OCI-M1 (cell line): ENCODE measurements at places on chromosomes 6 and 20.

DNA sequence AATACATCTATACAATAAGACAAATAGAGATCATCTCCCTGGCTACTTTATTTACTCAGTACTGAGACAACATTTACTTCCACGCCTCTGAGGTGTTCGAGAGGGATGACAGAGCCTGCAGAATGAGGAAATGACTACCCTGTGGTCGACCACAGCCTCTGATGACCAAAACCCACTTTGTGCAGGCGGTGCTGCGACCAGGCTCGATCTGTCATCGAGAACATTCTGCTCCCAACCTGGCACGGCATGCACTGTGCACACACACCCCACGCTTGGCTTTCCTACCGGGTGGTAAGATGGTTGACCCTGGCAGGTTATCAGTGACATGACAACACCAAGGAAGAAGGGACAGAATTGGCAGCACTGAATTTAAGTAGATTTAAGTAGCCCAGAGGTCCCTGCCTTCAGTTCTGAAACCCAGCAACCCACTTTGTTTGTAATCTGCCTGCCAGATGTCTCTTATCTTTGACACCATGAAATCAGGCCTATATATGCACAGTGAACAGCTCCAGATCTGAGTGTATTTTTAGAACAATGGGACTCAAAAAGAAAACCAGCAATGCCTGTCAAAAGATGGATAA is 42.6 kb downstream of the TTI1 start:
- peak; percentile 94 for DNase-seq

DNA sequence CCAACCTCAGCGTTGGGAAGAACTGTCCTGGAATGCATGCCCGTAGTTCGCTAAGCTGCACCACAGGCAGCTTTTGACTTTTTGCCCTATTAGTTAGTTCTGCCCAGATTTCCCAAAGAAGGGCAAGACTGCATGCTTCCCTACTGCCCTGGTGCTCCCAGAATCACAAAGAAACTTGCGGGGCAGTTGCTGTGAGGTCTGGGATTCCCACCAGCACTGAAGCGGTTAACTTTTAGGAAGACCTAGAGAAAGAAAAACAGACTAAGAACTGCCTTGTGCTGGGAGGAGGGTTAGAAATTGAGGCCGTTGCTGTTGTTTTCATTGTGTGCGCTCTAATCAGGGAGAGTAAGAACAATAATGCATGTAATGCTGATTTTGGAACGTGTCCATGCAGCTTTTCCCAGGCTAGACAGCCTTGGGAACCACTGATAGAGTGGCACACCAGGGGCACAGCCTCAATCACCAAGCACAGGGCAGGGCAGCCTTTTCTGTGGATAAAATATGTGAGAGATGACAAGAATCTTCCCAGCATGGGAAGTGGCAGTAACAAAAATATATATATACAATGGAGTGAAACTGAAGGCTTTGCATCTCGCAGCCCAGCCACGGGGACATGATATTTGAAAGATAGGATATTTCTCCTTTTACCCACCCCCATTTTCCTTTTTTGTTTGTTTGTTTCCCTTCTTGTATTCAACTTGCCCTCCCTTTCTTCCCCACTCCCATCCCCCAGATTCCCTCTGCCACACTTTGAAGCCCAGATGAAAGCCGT is 137.7 kb upstream of the HEY2 start:
- no peak for DNase-seq

DNA sequence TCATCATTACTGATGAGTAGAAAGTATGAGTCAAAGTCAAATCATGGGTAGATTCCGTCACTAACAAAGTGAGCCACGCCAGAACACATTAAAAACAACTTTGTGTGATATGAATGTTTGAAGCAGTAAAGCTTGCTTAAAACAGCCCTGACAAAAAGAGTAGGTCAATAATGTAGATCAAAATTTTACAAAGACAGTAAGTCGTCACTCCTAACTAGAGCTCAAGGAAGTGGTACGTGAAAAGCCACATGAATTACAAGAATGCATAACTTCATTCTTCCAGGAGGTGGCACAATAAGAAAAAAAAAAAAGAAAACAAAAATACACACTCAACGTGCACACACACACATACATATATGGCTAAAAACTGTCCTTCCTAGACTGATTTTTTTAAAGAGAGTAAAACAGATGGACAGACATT is 69.9 kb downstream of the HACE1 start:
- peak; percentile 86 for DNase-seq

GRCh38 chr6:31173406-31173805 is 2.9 kb upstream of the POU5F1 start:
- no peak for DNase-seq
